ENCODE measurements at places on chromosomes 1 and 21.

GRCh38 chr1:118081387-118081786 lies 103.6 kb downstream of the SPAG17 start:
- DNase-seq: no peak

DNA sequence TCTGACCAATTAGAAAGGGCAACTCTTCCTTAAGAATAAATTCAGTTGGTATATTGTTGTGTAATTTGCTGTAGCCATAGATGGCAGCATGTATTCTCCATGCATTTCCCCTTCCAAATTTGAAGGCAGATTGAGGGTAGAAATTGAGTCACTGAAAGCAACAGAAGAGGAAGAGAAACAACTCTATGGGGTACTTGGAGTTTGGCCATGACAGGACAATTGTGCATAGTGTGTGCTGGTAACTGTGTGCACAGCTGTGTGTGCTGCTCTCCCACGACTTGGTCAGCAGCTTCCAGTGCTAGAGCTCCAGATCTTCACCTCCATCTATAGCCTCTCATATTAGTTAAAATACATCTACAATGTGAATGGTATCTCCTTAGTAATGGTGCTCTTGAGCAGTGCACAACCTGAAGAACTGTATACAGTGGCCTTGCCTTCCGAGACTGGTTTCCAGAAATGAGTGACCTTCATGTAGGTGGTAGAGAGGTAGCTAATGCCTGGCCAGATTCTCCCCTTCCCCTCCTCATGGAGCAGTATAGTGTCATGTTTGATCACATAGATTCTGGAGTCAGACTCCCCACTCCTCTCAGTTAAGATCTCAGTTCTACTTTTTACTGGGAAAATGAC lies 882 bp upstream of the FCAMR start:
- DNase-seq: peak; percentile 14

DNA sequence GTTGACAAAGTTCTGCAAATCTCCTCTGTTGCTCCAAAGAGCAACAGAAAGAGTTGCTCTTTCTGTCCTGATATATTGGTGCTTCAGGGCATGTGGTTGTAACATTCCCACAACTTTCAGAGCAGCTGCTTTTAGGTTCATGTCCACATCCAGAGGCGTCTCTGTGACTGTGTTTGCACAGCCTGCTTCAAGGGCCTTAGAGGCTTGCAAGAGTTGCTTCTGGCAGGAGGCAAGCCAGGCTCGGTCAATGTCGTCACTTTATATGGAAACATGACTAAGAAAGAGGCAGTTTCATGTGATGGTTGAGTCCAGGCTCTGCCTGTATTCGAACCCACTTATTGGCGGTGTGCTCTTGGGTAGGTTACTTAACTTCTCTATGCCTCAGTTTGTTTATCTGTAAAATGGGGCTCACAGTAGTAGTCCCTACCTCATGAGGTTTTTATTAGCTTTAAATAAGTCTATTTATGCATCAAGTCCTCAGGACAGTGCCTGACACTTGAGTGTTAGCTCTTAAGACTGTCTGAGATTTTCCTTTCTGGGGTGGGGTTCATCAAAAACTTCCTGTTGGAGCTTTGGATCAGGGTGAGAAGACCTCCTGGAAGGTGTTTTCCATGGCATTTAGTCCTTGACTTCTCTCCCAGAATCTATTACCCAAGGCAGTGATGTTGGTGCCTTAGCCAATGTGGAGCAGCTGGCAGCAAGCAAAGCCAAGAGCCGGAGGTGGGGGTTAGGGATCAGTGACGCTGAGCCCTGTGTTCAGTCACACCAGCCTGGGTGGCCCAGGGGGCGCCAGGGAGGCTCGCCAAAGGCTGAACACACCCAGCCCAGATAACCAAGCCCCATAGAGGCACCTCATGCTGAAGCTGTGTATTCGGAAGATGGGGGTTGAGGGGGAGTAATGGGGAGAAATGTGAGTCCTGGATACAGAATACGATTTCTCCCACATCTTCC lies 18.9 kb downstream of the LHX4 start:
- DNase-seq: no peak

GRCh38 chr21:28220680-28221079 lies 772.0 kb downstream of the LTN1 start:
- DNase-seq: no peak

GRCh38 chr1:157107702-157108101 lies 8.1 kb upstream of the ETV3L start:
- no peak for DNase-seq

DNA sequence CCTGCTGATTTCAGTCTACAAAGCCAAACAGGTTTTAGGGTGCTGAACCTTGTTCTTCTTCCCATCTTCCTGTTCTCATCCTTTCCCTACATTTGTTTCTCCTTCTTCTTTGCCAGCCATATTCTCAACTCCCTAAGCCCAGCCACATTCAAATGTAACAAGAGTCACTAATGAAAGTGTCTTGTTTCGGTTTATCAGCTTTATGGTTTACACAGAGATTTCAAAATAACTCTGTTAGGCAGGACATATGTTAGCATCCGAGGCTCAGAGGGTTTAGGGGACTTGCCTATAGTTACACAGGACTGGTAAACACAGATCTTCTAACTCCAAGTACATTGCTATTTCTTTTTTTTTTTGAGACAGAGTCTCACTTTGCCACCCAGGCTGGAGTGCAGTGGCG lies 61.3 kb downstream of the NDUFS5 start:
- no peak for DNase-seq

- DNase-seq: no peak
Measured at GRCh38 chr1:40405812-40406211, 32.3 kb downstream of the SMAP2 start.

DNA sequence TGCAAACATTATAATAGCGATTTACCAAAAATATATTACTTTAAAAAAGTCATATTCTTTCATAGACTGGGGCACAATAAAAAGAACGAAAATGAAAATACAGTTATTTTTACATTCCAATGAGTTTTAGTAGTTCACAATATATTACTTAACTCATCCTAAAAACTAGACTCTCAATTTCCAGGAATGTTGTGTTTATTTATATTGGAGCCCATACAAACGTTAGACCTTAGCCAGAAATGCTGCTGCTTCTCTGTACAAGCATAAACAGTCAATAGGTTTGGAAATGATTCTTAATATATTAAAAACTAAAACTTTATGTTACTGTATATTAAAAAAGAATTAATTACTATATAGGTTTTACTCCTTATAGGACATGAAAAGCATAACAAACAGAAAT lies 302.3 kb downstream of the BRINP3 start:
- DNase-seq: no peak

- no peak for DNase-seq
Measured at GRCh38 chr1:199295107-199295506, 656.3 kb downstream of the PTPRC start.

DNA sequence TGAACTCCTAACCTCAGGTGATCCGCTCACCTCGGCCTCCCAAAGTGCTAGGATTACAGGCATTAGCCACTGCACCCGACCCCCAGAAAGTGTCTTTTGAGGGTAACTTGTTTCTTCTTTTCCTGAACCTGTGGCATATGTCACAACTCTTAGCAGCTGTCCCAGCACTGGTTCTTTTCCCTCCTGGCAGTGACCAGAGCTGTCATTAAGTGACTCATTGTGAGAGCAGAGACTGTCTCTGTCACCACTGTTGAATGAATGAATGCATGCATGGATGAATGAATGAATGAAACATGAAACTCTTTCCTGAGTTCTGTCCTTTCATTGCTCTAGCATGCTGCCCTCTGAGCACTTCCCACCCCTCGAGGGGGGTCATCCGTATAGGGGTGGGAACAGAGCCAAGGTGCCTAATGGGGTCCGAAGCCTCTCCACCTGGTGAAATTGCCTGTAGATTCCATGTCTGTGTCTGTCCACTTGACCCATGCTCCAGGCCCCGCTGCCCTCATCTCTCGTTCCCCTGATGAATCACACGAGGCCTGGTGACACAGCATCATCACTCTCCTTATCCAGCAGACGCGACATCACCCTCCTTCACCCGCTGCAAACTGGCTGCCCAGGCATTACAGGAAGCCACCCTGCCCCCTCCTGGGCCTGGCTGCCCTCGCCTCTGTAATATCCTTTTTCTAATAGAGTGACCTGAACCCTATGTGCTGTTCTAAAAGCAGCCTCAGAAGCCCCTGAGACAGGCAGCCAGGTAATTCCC lies 75.0 kb downstream of the IGSF21 start:
- DNase-seq: no peak

DNA sequence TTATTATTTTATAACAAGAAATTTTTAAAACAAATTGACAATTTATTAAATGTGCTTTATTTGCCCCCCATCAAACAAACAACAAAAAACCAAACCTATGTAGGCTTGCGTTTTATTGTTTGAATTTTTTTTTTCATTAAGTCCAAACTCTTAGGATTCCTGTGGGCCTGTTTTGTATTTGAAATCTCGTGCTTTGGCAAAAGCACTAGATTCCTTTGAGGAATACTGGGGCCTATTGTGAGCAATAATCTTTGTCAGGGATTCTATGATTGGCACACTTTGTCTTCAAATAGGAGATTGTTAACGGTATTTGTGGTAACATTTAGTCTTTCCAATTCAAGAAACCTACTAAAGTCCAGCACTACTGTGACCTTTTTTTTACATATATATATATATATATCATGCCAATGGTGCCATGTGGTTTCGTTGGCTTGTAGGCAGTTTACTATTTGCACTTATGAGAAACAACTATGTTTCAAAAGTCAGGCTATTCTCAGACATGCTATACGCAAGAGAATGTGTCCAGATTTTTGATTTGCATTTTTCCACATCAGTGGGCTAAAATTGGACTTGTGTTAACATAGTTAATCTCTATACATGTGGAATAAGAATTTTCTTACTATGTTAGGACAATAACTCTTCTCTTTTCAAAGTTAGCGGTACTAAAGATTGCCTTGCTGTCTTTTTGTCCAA lies 70.4 kb upstream of the GREM2 start:
- DNase-seq: no peak

DNA sequence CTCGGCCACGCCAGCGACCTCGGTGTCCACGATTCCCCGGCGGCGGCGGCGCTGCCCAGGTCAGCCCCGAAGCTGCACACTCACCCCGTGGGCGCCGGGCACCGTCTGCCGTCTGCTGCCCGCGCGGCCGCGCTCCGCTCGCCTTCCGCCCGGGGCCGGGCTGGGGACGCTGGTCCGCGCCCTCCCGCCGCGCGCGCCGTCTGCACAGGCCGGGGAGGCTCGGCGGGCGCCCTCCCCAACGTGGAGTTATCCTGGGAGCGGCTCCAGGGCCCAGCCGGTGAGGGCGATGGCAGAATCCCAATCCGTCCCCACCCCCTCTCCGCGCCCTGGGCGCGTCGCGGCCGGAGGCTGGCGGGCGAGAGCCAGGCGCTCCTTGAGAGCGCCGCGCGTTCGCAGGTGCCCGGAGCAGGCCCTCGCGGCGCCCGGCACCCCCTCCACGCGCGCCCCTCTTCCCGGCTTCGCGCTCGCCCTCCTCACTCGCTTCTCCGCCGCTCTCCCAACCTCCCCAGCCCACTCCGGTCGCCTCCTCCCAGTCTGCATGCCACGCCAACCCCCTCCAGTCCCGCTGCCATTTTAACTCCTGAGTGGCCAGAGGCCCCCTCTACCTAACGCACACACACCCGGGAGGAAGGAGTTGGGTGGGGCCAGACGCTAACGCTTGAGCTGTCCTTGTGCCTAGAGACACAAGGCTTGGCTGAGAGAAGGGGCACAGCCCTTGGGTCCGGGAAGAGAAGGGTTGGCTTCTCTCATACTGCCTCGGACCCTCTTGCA lies at the start of gene LRRN2:
Gene LRRN2, minus strand, starts transcription at position 503 of the 771 bp plus-strand sequence. CDS start 65,746 bp downstream, outside the sequence.
- DNase-seq: no peak

DNA sequence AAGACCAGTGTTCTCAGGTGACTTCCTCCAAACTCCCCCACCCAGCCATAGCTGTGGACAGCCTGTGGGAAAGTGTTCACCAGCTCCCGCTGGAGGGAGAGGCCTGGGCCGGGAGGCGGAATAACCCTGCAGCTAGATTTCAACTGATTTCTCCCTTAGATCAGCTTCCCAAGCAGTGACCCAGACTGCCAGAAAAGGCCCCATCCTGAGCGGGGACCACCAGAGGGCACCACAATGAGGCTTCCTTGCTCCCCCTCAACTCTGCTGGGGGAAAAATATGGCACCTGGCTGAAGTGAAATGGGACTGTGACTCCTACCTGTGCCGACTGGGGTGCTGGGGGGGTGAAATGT lies 50.8 kb downstream of the RHBG start:
- no peak for DNase-seq

DNA sequence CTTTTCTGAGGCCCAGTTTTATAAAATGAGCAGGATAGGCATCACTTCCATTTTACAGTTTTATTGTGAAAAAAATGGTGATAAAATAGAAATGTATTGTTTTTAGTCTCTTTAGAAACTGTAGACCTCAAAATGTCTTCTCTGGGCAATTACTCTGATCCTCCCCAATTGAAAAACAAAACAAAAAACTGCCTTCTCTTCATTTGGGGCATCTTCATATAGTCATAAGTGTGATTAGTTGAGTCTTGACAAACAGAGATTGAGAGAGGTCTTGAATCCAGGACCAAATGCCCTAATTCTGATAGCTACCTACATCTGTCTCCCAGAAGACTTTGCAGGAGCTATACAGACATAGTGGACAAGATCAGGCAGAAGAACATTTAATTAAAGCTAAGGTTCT lies 62.9 kb downstream of the LRRC8C start:
- DNase-seq: no peak

DNA sequence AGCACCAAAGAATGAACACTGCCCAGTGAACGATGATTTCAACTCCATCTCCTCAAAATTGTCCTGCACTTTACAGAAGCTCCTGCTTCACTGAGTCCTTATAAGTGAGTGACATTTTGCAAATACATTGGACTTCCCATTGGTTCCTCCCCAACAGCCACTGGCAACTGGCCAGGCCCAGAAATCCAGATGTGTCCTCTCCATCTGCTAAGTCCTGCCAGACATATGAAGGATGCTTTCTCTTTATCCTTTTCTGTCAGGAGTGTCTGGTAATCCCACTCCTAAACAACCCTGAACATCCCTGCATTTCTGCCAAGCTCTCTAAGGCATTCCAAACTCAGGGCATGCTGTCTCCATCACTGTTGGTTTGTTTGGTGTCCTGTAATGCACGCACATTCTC lies 271.8 kb downstream of the RRAGC start:
- DNase-seq: no peak

- no peak for DNase-seq
Measured at GRCh38 chr1:53557830-53558738, 98.9 kb downstream of the DMRTB1 start.

DNA sequence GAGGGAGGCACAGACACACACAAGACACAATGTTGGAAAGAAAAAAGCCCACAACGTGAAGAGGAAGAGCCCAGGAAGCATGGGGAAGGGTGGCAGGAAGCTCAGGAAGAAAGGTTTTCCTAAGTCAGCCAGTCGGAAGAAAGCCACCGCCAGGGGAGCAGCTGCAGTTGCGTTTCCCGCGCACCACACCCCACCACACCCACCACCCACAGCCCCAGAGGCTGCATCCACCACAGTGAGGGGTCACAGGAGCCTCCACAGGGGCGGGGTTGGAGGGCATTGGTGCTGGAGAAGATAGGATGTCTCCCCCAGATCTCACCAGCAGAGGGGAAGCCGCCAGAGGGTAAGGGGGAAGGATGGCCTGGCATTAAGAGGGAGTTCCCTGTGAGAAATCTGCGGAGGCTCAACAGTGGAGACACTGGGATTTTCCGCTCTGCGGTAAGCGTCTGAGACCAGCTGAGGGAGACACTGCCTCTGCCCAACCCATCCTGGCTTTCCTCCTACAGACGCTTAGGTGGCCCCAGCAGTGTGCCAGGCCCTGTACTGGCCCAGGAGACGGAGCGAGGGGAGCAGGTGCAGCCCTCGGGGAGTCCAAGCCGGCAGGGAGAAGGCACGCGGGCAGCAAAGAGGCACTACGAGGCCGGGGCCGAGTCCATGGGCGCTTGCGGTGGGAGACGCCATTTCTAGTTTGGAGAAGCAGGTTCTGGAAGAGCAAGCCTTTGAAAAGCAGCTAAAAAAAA lies 19.8 kb downstream of the PGLYRP3 start:
- no peak for DNase-seq

GRCh38 chr1:201001962-201002361 lies 21.6 kb downstream of the KIF21B start:
- no peak for DNase-seq

All from AML-193 (cell line).